Spleen (tissue), 13 donors: ENCODE measurements at places on chromosomes 16 and 17.

GRCh38 chr17:70040336-70040735, 34.7 kb upstream of the KCNJ16 start:
- H3K27me3 ChIP-seq = no peaks in the 10 kb centered on the region
- no peak overlapping the region for H3K27ac ChIP-seq
- no peaks in the 10 kb centered on the region for H3K36me3 ChIP-seq
- no peaks in the 10 kb centered on the region for H3K4me1 ChIP-seq
- no peak overlapping the region for H3K4me3 ChIP-seq
- no peak for DNase-seq

DNA sequence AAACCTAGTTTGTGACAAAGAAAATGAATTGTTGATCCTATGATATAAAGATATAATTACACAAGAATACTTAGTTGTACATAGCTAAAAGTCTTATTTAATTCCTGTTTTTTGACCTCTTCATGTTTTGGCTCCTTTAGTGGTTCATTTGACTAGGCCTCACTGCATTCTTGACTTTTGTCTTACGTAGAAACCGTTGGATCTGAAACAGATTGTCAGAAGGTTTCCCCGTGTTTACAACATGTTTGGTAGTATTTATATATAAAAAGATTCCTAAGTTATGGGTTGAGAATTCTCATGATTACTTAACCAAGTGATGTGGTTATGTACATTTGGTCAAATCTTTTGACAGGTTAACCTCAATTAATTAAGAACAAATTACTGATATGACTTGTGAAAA, 162.8 kb downstream of the BCAS3 start:
- no peak overlapping the region for H3K27ac ChIP-seq
- H3K27me3 ChIP-seq = no peaks in the 10 kb centered on the region
- H3K36me3 ChIP-seq = no peaks in the 10 kb centered on the region
- no peaks in the 10 kb centered on the region for H3K4me1 ChIP-seq
- DNase-seq = no peak

- H3K4me3 ChIP-seq = no peak overlapping the region
- H3K27me3 ChIP-seq = no peaks in the 10 kb centered on the region
- H3K27ac ChIP-seq = no peak overlapping the region
These were observed 178.3 kb upstream of the CHMP6 start for GRCh38 chr17:80813318-80813717.

GRCh38 chr16:61797296-61797795, 238.9 kb downstream of the CDH8 start:
- no peak for DNase-seq
- H3K4me3 ChIP-seq = no peak overlapping the region
- H3K36me3 ChIP-seq = no peaks in the 10 kb centered on the region
- H3K4me1 ChIP-seq = no peaks in the 10 kb centered on the region

DNA sequence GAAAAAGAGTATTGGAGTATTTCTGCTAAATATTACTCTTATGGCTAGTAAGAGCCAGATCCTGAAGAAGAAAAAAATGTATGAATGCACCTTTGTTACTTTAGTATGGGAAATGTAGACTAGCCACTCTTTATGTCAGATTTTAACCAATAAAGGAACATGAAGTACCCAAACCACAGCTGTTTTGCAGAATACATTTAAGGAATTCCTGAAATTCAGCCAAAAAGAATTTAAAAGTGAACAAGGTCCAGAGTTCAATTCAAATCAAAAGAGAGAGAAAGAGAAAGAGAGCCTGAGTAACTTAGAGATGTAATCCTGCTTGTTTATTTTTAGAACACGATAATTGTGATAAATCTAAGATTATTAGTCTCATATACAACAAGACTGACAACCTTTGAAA, 1.2 kb downstream of the KCNJ16 start:
- no peak overlapping the region for H3K4me3 ChIP-seq
- H3K36me3 ChIP-seq = no peaks in the 10 kb centered on the region
- DNase-seq = no peak
- no peaks in the 10 kb centered on the region for H3K4me1 ChIP-seq
- no peak overlapping the region for H3K27ac ChIP-seq

- DNase-seq = no peak
- peaks cover 73% of the 10 kb centered on the region for H3K27me3 ChIP-seq
- H3K4me3 ChIP-seq = no peak overlapping the region
- peaks cover 8% of the 10 kb centered on the region for H3K4me1 ChIP-seq
These were observed 4.4 kb downstream of the KRT27 start for GRCh38 chr17:40777971-40778370.

DNA sequence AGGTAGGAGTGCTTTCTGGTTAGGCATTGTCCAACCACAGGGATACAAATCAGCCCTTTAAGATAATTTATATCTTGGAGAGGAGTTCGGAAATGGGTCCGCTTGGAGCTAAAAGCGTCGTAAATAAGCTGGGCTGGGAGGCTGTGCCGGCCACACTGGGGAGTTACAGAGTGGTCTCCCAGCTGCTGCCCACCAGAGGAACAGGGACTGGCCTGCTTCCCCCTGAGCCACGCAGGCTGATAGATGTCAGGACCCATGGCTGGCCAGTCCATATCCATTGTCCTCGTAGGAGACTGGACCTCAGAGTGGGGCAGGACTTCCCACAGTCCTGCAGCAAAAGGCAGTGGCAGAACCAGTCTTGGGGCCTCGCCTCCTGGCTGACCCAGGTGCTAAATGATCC, 12.6 kb upstream of the WSCD1 start:
- H3K27ac ChIP-seq = no peak overlapping the region
- no peaks in the 10 kb centered on the region for H3K36me3 ChIP-seq
- DNase-seq = no peak
- no peak overlapping the region for H3K4me3 ChIP-seq
- H3K4me1 ChIP-seq = no peaks in the 10 kb centered on the region
- no peaks in the 10 kb centered on the region for H3K27me3 ChIP-seq

DNA sequence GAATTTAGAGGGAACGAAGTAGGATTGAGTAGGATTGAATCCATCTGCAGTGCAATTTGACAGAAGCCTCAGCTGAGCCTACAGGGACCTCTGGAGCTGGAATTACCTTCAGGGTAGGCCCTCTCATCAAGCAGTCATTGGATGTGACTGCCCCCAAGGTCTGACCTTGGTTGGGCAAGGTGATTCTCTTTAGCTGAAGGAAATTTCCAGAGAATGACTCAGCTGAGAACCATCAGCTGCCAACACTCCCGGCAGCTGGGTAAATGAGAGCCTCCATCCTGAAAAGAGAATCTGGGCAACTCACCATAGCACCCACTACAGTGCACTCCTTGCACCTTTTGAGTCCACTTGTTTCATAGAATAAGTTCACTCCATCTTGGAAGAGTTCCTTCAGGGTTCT, 113.5 kb upstream of the MED13 start:
- no peak overlapping the region for H3K27ac ChIP-seq
- no peaks in the 10 kb centered on the region for H3K36me3 ChIP-seq
- no peak for DNase-seq
- no peaks in the 10 kb centered on the region for H3K4me1 ChIP-seq
- no peaks in the 10 kb centered on the region for H3K27me3 ChIP-seq
- H3K4me3 ChIP-seq = no peak overlapping the region

GRCh38 chr16:57297856-57298255, 13.4 kb upstream of the PLLP start:
- DNase-seq = peak; percentile 74
- H3K4me3 ChIP-seq = no peak overlapping the region
- peak overlapping the region; percentile 89 for H3K27ac ChIP-seq
- no peaks in the 10 kb centered on the region for H3K27me3 ChIP-seq
- H3K4me1 ChIP-seq = peaks cover 18% of the 10 kb centered on the region

- H3K27me3 ChIP-seq = no peaks in the 10 kb centered on the region
- no peak overlapping the region for H3K27ac ChIP-seq
- H3K4me3 ChIP-seq = peak overlapping the region; percentile 48
- no peak for DNase-seq
- no peaks in the 10 kb centered on the region for H3K36me3 ChIP-seq
- peaks cover 69% of the 10 kb centered on the region for H3K4me1 ChIP-seq
These were observed 16.4 kb upstream of the SEC14L1 start for GRCh38 chr17:77124192-77124889.

DNA sequence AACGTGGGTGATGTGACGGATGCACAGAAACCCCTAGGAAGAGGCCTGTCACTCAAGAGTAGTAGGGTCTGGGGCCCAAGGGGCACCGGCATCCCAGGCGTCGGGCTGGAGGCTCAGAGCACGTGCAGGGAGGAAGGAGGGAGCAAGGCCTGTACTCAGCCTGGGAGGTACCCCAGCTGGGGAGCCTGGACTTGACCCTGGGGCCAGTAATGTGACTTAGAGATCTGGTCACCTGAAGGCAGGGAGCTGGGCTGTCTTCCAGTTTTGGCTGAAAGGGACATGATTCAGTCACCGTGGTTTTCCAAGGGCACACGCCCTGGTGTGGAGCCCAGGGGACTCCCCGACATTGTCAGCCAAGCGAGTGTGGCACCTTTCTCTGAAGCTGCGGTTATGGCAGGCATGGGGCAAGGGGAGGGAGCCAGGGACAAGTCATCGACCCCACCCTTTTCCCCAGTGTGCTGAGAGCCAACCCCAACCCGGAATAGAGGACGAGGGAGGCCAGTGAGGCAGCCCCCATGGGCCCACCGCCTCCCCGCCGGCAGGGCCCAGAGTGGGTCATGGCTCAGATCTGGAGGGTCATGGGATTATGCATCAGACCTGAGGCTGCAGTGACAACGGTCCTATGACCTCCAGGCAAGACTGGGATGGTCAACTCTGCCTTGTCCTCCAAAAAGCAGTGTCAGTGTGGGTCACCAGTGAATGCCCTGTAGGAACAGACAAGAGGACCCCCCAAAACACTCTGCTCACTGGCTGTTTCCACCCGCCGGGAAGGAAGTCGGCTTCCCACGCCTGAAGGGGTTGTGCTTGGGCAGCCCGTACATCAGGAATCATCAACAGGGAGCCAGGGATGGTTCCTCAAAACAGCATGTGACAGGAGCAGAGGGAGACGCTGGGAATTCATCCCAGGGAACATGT, 41.9 kb downstream of the MEAK7 start:
- H3K27ac ChIP-seq = no peak overlapping the region
- H3K4me1 ChIP-seq = no peaks in the 10 kb centered on the region
- no peaks in the 10 kb centered on the region for H3K27me3 ChIP-seq
- peak; percentile 56 for DNase-seq
- peaks cover 5% of the 10 kb centered on the region for H3K36me3 ChIP-seq
- H3K4me3 ChIP-seq = no peak overlapping the region

GRCh38 chr16:56675685-56676210, 6.1 kb downstream of the MT1H start:
- H3K36me3 ChIP-seq = no peaks in the 10 kb centered on the region
- DNase-seq = no peak
- H3K4me3 ChIP-seq = peak overlapping the region; percentile 24
- H3K27ac ChIP-seq = no peak overlapping the region

- DNase-seq = no peak
- no peaks in the 10 kb centered on the region for H3K27me3 ChIP-seq
- H3K4me3 ChIP-seq = no peak overlapping the region
- H3K27ac ChIP-seq = no peak overlapping the region
- H3K4me1 ChIP-seq = no peaks in the 10 kb centered on the region
- H3K36me3 ChIP-seq = no peaks in the 10 kb centered on the region
These were observed 46.9 kb downstream of the SYCE1L start for GRCh38 chr16:77246150-77246549.

DNA sequence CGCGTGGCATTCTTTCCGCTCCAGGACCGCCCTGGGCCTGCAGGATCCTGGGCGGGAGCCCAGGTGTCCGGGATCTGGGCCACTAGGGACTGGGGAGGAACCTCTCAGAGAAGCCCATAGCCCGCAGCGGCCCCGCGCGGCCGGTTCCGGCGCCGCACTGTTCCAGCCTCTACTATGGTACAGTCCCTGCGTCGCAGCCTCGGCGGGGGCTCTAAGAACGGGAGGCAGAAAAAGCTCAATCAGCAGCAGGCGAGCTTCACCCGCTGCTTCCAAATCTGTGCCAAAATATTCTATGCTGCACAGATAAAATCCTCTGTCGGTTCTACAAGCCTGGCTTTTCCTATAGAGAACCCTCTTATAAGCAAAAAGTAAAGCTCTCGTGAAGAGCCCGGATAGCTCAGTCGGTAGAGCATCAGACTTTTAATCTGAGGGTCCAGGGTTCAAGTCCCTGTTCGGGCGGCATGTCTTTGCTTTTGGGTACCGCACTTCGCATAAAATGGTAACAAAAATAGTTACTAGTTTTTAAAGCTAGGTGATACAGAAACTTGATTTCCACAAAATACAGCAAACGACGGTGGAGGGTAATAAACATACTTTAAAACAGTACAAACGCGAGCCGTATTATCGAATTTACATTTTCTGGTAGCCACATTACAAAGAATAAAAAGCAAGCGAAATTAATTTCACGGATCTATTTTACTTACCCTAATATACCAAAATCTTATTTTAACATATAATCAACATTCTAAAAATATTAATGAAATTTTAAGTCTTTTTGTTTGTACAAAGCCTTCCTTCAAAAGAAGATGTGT, 661 bp upstream of the ALOXE3 start:
- DNase-seq = peak; percentile 97
- peak overlapping the region; percentile 86 for H3K4me3 ChIP-seq
- peaks cover 86% of the 10 kb centered on the region for H3K27me3 ChIP-seq
- peaks cover 68% of the 10 kb centered on the region for H3K4me1 ChIP-seq
- H3K36me3 ChIP-seq = no peaks in the 10 kb centered on the region
